ENCODE measurements at places on chromosomes 6 and 20.

DNA sequence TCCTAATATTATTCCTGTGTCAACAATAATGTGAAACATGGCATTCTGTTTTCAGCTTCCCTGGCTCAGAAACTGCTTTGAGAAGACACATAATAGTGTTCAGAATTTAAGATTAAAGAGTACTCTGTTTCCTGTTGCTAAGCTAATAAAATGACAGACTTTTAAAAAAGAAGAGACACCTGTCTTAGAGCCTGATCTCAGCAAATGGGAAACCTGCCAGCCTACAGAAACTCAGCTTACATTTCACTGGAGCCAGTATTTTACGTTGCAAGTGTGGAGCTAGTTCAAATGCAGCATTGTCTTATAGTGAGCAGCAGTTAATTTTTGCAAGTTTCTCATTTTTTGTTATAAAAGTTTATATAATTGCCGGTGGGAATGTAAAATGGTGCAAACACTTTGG, 28.8 kb downstream of the KIZ start:
- no peak for DNase-seq
- peaks cover 10% of the 10 kb centered on the region for H3K36me3 ChIP-seq
- H3K4me1 ChIP-seq, result peaks cover 5% of the 10 kb centered on the region
- no peak overlapping the region for H3K27ac ChIP-seq
- no peak overlapping the region for H3K4me3 ChIP-seq
- H3K27me3 ChIP-seq, result no peaks in the 10 kb centered on the region

DNA sequence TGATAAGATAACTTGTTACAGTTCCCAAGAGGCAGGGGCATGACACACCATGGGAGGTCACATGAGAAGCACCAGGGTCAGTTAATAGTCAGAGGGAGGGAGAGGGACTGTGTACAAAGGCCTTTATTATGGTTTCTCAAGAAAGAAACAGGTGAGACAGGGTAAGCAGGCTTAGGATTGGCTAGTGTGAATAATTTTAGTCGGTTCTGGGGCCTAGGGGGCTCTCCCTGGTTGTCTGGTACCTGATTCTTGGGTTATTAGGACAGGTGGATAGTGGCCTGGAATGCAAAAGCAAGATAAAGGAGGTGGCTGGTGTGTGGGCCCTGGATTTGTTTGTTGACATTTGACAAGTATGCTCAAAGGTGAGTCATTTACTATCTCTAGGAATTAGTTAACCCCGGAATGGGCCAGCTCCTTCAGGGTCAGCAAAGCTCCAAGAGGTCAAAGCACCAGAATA, 49.4 kb upstream of the MCUR1 start:
- H3K36me3 ChIP-seq, result no peaks in the 10 kb centered on the region
- no peak overlapping the region for H3K27ac ChIP-seq
- no peaks in the 10 kb centered on the region for H3K4me1 ChIP-seq
- H3K27me3 ChIP-seq, result peaks cover 48% of the 10 kb centered on the region

DNA sequence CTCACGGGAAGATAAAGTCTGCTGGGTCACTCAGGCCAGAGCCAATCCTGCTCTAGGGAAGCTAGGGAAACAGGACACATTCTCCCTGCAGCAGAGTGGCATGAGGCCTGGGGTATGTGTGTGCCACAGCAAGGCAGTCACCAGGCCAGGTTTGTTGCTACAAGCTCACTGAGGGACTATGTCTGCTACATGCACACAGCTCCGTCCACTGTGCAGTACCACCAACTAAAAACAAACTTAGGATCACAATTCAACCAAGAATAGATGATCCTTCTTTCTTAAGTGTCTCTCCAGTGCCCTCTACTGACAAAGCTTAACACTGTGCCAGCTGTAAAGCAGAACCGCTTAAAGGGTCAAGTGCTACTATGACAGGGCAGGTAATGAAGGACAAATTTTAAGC, 192.5 kb downstream of the PTPRK start:
- no peak overlapping the region for H3K27ac ChIP-seq
- H3K27me3 ChIP-seq, result peaks cover 2% of the 10 kb centered on the region
- peaks cover 7% of the 10 kb centered on the region for H3K4me1 ChIP-seq

DNA sequence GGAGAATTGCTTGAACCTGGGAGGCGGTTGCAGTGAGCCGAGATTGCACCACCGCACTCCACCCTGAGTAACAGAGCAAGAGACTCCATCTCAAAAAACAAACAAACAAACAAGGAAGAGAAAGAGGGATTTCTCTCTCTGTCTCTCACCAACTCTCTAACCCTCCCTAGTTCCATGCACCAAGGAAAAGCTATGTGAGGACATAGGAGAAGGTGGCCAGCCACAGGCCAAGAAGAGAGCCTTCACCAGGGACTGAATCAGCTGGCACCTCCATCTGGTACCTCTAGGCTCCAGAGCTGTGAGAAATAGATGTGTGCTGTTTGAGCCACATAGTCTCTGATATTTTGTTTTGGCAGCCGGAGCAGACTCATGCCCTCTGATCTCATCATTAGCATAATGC, 9.0 kb upstream of the FAM110A start:
- no peak overlapping the region for H3K27ac ChIP-seq
- no peak overlapping the region for H3K4me3 ChIP-seq
- DNase-seq, result no peak
- H3K4me1 ChIP-seq, result peaks cover 12% of the 10 kb centered on the region
- peaks cover 2% of the 10 kb centered on the region for H3K36me3 ChIP-seq
- no peaks in the 10 kb centered on the region for H3K27me3 ChIP-seq

DNA sequence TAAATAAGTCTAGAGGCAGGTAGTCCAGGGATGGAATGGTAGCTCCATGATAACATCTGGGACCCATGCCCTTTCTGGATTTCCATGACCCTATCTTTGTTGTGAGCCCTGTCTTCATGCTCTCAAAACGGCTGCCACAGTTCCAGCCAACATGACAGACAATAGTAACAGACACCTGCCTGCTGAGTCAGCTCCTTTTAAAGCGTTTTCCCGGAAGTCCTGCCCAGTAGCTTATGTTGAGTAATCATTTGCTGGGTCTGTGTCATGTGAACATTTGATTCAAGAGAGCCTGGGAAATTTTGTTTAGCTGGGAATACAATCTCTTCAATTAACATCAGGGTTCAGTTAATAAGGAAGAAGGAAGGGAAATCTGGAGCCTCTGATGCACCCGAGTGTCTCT, 262.2 kb upstream of the SULF2 start:
- no peak for DNase-seq
- H3K4me1 ChIP-seq, result no peaks in the 10 kb centered on the region
- no peaks in the 10 kb centered on the region for H3K36me3 ChIP-seq

DNA sequence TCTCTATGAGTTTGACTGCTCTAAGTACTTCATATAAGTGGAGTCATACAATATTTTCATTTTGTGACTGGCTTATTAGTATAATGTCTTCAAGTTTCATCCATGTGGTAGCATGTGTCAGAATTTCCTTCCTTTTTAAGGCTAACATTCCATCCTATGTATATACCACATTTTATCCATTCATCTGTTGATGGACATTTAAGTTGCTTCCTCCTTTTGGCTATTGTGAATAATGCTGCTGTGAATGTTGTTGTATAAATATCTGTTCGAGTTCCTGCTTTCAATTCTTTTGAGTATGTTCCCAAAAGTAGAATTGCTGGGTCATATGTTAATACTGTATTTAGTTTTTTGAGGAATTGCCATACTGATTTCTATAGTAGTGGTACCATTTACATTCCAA, 79.5 kb downstream of the PTPRA start:
- peaks cover 3% of the 10 kb centered on the region for H3K4me1 ChIP-seq
- no peaks in the 10 kb centered on the region for H3K27me3 ChIP-seq
- H3K27ac ChIP-seq, result no peak overlapping the region
- peaks cover 32% of the 10 kb centered on the region for H3K36me3 ChIP-seq
